ENCODE measurements at places on chromosomes 12 and 14.

DNA sequence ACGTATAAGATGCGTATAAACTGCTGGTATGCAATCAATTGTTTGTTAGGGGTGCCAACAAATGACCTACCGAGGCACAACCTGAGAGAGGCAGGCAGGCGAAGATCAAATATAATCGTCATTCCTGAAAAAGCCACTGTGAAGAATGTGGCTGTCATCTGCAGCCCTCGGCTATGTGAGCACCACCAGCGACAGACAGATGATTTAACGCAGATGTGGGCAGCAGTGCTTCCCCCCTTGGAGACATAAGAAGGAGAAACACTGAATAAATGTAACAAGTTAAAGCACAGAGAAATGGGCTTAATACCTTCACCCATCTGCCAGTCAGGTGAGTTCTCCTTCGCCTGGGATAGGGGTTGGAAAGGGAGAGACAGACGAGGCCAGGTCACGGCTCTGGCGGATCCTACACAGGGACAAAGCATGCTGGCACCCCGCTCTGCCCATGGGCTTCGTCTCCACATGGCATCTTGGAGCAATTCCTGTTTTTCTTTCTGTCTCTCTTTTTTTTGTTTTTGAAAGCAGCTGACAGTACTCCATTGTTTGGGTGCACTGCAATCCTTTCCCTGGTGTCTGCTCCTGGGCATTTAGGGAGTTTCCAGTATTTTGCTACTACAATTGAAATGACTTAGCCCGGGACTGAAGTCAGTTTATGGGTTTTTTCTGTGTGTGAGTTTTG lies 28.1 kb downstream of the TNFAIP2 start:
- no peak for DNase-seq

DNA sequence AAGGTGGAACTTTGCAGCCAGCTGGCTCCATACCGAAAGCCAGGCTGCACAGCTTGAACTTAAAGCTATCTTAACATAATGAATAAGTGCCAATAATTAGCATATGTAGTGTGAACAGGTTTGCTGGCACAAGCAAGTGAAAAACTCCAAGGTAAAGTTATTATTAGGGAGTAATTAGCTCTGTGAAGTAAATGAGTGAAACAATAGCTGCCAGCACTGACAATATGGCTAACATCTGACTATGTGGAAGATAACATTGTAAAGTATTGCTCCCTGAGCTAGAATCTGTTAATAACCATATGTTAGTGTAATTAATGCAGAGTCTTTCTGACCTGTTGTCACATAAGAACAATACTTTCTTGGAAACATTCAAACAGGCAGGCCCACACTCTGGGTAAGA lies 246.4 kb downstream of the SOX5 start:
- DNase-seq: no peak

GRCh38 chr12:116454950-116455447 lies 104.2 kb upstream of the MAP1LC3B2 start:
- peak; percentile 93 for DNase-seq

- DNase-seq: peak; percentile 2
These were observed 34.2 kb downstream of the DAO start for GRCh38 chr12:108914121-108914531.

- no peak for DNase-seq
These were observed 240.8 kb upstream of the TMPO start for GRCh38 chr12:98274430-98275130.

DNA sequence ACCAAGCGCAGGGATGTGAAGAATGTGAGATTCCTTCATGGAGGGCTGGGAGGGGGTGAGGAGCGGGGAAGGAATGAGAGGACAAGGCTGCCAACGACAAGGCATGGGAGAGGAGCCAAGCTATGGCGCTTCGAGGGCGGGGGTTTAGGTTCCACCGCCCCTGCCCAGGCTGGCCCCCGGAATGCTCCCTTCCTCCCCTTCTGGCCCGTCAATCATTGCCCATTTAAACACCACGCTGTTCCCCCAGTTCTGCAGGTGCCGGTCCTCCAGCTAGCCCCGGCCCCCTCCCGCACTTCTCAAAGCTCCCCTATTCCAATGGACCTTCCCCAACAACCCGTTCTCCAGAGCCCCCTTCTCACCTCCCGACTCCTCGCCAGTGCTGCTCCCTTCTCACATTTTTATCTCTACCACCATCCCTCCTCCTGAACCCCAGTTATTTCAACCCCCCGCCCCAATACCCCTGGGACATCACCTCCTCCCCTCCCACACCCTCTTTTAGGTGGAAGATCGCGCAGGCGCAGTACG lies 428 bp downstream of the RNF41 start:
- DNase-seq: peak; percentile 66

DNA sequence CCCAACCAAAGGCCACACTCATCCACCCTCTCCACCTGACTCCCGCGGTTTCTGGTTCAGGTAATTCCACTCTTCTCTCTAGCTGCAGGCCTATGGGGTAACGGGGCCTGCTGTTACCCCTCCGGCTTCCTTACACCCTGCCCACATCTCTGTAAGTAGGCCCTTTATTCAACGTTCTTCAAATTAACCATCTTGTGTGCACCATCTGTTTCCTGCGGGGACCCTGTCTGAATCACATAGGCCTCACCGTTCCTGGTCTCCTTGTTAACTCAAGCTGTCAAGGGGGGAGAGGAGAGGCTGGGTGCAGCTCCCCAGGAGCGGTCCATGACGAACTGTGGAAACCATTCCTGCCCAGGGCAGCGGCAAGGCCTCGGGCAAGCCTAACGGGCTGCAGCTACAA lies 9.3 kb upstream of the DLK1 start:
- no peak for DNase-seq

DNA sequence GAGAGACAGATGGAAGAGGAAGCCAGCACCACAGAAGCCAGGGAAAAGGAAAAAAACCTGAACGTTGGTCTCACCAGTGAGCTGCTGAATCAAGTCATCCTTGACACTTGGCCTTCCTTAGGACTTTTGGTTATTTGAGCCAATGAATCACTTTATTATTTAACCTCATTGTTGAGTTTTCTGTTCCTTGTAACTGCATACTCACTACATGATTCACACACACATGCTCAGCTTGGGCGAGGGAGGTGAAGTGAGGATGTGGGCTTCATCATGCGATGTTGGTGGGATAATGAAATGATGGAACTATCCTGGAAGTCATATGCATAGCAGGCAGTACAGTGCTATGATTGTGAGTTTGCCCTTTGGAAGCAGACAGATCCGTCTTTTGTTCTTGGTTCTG lies 40.6 kb upstream of the RPH3A start:
- DNase-seq: no peak

DNA sequence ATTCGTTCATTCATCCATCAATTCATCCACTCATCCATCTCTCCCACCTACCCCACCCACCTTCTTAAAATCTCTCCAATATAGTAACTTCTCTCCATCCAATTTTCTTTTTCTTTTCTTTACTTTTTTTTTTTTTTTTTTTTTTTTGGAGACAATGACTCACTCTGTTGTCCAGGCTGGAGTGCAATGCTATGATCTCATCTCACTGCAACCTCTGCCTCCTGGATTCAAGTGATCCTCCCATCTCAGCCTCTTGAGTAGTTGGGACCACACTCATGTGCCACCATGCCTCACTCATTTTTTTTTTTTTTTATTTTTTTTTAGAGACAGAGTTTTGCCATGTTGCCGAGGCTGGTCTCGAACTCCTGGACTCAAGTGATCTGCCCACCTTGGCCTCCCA lies 118.4 kb downstream of the SUDS3 start:
- no peak for DNase-seq

- no peak for DNase-seq
These were observed 55.0 kb downstream of the IGF1 start for GRCh38 chr12:102425109-102426039.

DNA sequence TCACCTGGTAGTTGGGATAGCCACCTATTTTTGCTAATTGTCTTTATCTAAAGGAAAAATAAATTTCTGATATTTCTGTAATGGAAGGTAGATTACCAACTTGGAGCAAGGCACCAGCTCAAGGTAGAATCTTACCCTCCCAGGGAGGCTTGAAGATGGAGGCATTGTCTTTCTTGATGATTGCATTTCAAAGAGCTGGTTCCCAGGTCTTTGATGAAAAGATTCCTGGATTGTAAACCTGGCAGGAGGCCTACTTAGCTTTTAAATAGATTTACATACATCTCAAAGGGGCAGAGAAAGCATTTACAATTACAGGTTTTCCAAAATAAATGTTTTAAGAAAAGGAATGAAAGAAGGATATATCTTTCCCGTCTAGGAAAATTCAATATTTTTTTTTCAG lies 729.2 kb downstream of the LRFN5 start:
- DNase-seq: no peak

DNA sequence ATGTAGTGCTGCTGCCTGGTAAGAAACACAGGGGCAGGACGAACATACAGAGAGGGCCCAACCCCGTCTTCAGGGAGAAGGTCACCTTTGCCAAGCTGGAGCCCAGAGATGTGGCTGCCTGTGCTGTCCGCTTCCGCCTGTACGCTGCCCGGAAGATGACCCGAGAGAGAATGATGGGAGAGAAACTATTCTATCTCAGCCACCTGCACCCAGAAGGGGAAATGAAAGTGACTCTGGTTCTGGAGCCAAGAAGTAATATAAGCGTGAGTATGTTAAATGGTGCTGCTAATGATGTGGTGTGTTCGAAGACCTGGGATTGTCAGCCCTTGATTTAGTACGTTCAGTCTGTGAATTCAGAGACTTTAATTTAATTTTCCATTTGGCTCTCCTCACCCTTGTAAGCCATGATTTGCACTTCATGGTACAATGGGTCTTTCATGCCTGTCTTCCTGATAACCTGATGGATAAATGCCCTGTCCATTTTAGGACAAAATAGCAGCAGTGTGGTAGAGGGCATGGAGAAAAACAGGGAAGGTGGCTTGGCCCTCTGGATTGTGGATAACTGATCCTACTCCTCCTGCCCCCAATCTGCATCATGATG lies 318.9 kb downstream of the SNAPC1 start:
- DNase-seq: no peak

- peak; percentile 83 for DNase-seq
These were observed 974 bp upstream of the TNS2 start for GRCh38 chr12:53048780-53049401.

- DNase-seq: no peak
These were observed 487.1 kb downstream of the NELL2 start for GRCh38 chr12:44389038-44389437.

DNA sequence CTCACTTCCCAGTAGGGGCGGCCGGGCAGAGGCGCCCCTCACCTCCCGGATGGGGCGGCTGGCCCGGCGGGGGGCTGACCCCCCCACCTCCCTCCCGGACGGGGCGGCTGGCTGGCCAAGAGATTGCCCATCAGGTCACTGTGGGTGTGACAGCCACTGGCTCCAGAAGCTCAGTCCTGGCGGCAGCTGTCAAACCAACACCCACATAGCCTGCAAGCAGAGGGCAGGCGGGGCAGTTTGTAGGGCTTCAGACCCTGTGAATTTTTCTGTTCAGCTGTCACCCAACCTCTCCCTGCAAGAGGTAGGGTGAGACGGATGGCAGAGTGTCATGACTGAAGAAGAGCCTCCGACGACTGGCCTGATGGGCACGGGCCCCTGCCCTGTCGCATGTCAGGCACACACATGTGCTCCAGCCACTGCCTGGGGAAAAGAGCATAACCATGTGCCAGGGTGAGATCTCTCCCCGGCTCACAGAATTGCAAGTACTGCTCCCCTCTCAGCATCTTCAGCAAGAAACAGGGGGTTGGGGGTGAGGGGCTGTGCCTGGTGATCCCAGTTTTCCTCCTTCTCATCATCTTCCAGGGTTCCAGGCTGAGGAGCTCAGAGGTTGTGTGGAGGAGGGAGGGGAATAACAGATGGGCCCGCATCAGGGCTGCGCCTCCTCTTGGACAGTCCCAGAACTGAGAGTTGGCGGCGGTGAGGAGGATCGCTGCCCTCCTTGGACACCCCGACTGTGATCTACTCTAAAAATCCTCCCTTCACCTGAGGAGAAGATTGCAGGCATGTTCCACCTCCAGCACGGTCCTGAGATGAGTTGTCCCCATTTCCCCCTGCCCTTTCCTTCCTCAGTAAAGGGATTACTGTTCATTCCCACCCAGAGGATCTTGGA lies 11.2 kb upstream of the PRPH start:
- DNase-seq: no peak

- DNase-seq: no peak
These were observed 110.3 kb downstream of the GCH1 start for GRCh38 chr14:54792288-54792687.

DNA sequence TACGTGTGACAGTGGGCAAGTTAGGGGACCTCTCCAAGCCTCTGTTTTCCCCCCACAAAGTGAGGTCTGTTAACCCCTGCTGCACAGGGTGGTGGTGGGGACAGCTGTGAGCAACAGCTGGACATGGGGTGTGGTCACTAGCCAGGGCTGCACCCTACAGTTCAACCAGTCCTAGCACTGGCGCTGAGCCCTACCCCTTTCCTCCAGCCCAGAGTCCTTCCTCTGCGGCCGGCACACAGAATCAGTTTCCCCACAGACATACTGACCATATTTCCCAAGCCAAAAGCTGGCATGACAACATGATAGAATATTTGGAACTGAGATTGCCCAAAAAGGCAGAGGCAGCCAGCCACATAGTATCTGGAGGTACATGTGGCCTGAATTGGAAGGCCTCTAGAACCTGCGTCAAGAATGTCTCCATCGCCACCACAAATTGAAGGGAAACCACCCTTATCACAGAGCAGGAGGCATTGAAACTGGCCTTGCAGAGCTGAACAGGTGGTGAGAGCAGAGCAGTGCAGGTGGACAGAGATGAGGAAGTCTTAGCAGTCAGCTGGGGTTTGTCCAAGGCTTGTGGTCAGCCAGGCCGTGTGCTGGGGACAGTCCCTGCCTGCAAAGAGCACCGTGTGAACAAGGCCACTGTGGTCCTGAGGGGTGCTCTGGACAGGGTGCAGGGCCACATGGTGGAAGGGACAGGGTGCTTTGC lies 21.2 kb downstream of the DEGS2 start:
- DNase-seq: no peak

GRCh38 chr12:101174541-101174940 lies 35.5 kb downstream of the SLC5A8 start:
- no peak for DNase-seq
